ENCODE measurements at places on chromosomes 11 and 22. TPM values are rescaled to one million over a fixed set of nuclear protein-coding genes. Genes with fewer than 3 reads are reported as not detected.

RAPSN gene
- total RNA-seq, result 0.23 TPM

MPPED2 gene
- total RNA-seq, result not detected

OR51Q1 gene
- total RNA-seq, result not detected

FLRT1 gene
- total RNA-seq, result not detected

MMP13 gene
- 2.4 TPM for total RNA-seq

PRPF19 gene
- 165 TPM for total RNA-seq

TMEM45B gene
- 24.0 TPM for total RNA-seq

ZNF70 gene
- total RNA-seq, result 2.3 TPM

SLC5A1 gene
- total RNA-seq, result 0.12 TPM

KCNK4 gene
- total RNA-seq, result 1.2 TPM

PRG3 gene
- not detected for total RNA-seq

POTEH gene
- total RNA-seq, result not detected

TTLL1 gene
- total RNA-seq, result 0.35 TPM

DNA sequence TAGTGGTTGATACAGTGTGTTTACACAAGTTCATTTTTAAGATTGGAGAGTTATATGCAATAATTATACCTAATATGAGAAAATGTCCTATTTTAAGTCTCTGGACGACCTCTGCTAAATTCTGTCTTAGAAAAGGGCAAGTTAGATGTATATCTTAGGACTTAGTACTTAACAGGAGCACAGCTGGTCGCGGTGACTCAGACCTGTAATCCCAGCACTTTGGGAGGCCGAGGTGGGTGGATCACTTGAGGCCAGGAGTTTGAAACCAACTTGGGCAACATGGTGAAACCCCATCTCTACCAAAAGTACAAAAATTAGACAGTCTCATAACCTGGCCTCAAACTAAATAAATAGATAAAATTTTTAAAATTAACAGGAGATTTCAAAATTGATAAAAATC, 27.2 kb downstream of the BSX start:
- H3K36me3 ChIP-seq, result no peaks in the 10 kb centered on the region
- H3K27ac ChIP-seq, result no peak overlapping the region
- H3K4me1 ChIP-seq, result no peaks in the 10 kb centered on the region
- H3K27me3 ChIP-seq, result no peaks in the 10 kb centered on the region

GRCh38 chr11:120137611-120138521, at the start of gene TRIM29:
TRIM29 (minus strand) TSS chr11:120138113; CDS start chr11:120138031, 82 bp downstream.
- no peaks in the 10 kb centered on the region for H3K27me3 ChIP-seq
- H3K27ac ChIP-seq, result peak within 1 kb of the TSS; percentile 79
- H3K4me1 ChIP-seq, result peaks cover 19% of the 10 kb centered on the region

DNA sequence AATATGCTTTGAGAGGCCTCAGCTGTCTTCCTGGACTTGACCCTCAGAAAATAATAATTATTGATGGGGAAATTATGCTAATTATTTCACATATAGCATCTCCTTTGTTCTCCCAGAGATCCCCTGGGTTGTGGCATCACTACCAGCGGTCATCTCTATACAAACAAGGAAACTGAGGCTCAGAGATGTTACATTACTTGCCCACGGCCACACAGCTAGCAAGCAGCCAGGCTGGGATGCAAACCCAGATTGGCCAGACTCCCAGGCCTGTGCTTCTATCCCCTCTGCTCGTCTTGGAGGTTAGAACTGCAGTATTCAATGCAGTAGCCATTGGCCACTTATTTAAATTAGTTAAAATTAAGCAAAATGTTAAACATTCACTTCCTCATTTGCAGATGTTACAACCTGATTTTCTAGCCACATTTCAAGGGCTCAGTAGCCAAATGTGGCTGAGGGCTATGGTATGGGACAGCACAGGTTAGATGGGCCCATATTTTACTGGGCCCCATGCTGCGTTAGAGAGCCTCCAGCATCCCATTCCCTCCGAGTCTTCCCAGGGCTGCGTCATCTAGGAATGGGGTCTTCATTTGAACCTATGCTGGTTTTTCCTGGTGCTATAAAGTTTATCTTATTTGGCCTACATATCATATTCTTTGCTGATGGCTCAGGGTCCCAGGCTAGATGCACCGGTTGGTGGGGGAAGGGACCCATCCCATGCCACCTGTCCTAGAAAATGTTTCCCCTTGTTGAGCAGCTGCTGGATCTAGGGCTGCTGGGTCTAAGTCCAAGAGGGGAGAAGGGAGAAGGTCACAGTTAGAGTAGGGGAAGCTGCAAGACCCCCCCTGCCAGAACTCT, 2.2 kb downstream of the SLC35C1 start:
- H3K27me3 ChIP-seq, result no peaks in the 10 kb centered on the region
- no peak for DNase-seq
- H3K4me3 ChIP-seq, result peak overlapping the region; percentile 91
- no peak overlapping the region for H3K27ac ChIP-seq
- 0 out of 2 replicates have a peak, but pooled peaks cover 4% of the 10 kb centered on the region for H3K36me3 ChIP-seq

- H3K27ac ChIP-seq, result peak overlapping the region; percentile 61
- peak; percentile 61 for DNase-seq
- H3K36me3 ChIP-seq, result no peaks in the 10 kb centered on the region
- H3K27me3 ChIP-seq, result no peaks in the 10 kb centered on the region
Observed at GRCh38 chr11:94766713-94767206, 1.4 kb upstream of the AMOTL1 start.

DNA sequence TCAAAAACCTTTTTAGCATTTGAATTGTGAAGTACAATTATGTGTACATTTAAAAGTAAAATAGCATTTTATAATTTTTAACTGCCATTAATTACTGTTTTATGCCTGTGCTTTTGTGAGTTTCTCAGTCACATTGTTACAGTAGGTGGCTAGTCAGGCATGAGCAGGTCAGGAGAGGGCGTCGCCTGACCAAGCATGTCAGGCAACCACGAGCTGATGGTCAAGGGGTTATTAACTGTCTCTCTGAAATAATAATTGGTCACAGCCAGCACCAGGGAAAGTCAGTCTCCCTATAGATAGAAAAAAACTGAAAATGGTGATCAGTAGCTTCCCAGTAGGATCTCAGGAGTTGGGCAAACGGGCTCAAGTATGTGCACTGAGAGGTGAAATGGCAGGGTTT, 19.4 kb upstream of the CCDC81 start:
- no peaks in the 10 kb centered on the region for H3K36me3 ChIP-seq
- DNase-seq, result no peak
- H3K4me3 ChIP-seq, result no peak overlapping the region
- no peaks in the 10 kb centered on the region for H3K4me1 ChIP-seq
- no peaks in the 10 kb centered on the region for H3K27me3 ChIP-seq

DNA sequence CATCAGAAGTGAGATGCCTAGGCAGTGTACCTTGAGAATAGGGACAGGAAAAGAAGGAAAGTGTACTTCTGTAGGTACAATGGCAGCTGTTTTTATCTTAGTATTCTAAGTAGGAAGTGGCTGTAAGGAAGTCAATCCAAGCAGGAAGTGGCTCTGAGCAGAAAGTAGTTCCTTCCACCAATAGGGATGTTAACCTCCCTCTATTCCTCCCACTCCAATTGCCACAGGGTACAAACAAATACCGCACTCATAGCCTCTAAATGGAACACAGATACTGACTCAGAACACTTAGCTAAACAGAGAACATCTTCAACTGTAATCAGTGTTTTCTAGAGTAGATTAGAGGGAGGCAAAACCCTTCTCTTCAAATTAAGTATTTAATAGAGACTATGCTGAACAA, 10.6 kb downstream of the LRRC55 start:
- no peak for DNase-seq
- no peak overlapping the region for H3K27ac ChIP-seq
- no peaks in the 10 kb centered on the region for H3K4me1 ChIP-seq
- peaks cover 62% of the 10 kb centered on the region for H3K27me3 ChIP-seq

GRCh38 chr11:66619080-66619554, 2.7 kb downstream of the RBM14 start:
- peak overlapping the region; percentile 89 for H3K4me3 ChIP-seq
- H3K27ac ChIP-seq, result no peak overlapping the region
- peaks cover 52% of the 10 kb centered on the region for H3K36me3 ChIP-seq
- no peak for DNase-seq
- peaks cover 21% of the 10 kb centered on the region for H3K4me1 ChIP-seq
- no peaks in the 10 kb centered on the region for H3K27me3 ChIP-seq

- no peaks in the 10 kb centered on the region for H3K36me3 ChIP-seq
- H3K27ac ChIP-seq, result no peak overlapping the region
- H3K4me3 ChIP-seq, result no peak overlapping the region
- peak; percentile 68 for DNase-seq
Observed at GRCh38 chr11:22832315-22833015, 2.9 kb upstream of the SVIP start.

DNA sequence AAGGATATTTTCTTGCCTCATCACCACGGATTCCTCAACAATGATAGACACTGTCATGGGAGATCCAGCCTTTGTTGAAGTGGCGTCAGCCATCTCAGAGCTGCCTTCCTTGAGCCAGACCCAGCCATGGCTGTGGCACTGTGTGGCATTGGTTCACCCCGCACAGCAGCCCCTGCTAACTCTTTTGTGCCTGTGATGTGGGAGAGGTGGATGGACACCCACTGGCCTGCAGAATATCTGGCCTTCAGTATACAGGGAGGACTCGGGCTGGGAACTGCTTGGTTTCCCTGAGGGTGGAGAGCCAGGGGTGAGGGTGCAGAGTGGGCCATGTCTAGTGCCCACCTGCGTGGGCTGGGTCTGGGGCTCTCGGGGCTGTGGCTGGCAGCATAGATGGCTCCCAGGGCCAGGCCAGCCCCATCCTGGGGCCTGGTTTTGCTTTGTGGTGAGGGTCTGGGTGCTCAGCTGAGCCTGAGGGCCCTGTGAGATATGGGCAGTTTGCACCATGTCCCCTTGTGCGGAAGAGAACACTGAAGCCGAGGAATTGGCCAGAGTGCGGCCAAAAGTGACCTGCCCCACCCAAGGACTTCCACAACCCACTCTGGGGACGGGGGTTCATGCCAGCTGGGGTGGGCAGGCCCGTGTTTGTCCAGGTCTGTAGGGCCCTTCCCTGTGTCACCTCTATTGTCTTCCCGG, 6.1 kb downstream of the CLDN5 start:
- no peak for DNase-seq
- no peak overlapping the region for H3K4me3 ChIP-seq
- no peaks in the 10 kb centered on the region for H3K27me3 ChIP-seq
- no peaks in the 10 kb centered on the region for H3K4me1 ChIP-seq

- H3K27ac ChIP-seq, result no peak overlapping the region
- 0 out of 2 replicates have a peak, but pooled peaks cover 4% of the 10 kb centered on the region for H3K36me3 ChIP-seq
- H3K4me3 ChIP-seq, result no peak overlapping the region
- H3K27me3 ChIP-seq, result no peaks in the 10 kb centered on the region
Observed at GRCh38 chr11:1473011-1473628, 13.5 kb downstream of the MOB2 start.

- peaks cover 12% of the 10 kb centered on the region for H3K27me3 ChIP-seq
- no peak overlapping the region for H3K27ac ChIP-seq
Observed at GRCh38 chr11:8213376-8213775, 44.6 kb upstream of the RIC3 start.

GRCh38 chr11:127624306-127624856, 623.8 kb upstream of the KIRREL3 start:
- H3K27me3 ChIP-seq, result no peaks in the 10 kb centered on the region
- DNase-seq, result no peak
- H3K36me3 ChIP-seq, result no peaks in the 10 kb centered on the region
- no peaks in the 10 kb centered on the region for H3K4me1 ChIP-seq
- no peak overlapping the region for H3K4me3 ChIP-seq

GRCh38 chr11:114122686-114123085, 63.2 kb downstream of the ZBTB16 start:
- H3K4me1 ChIP-seq, result no peaks in the 10 kb centered on the region
- H3K27ac ChIP-seq, result no peak overlapping the region
- H3K4me3 ChIP-seq, result no peak overlapping the region
- no peaks in the 10 kb centered on the region for H3K36me3 ChIP-seq
- DNase-seq, result no peak
- H3K27me3 ChIP-seq, result peaks cover 89% of the 10 kb centered on the region

GRCh38 chr22:50139843-50140415, 30.6 kb upstream of the PANX2 start:
- H3K27me3 ChIP-seq, result no peaks in the 10 kb centered on the region
- H3K36me3 ChIP-seq, result no peaks in the 10 kb centered on the region
- H3K4me3 ChIP-seq, result no peak overlapping the region
- peak; percentile 35 for DNase-seq
- H3K4me1 ChIP-seq, result no peaks in the 10 kb centered on the region

GRCh38 chr11:117820516-117820915, 4.0 kb downstream of the FXYD2 start:
- H3K4me3 ChIP-seq, result no peak overlapping the region
- peaks cover 14% of the 10 kb centered on the region for H3K4me1 ChIP-seq
- no peak overlapping the region for H3K27ac ChIP-seq
- DNase-seq, result no peak
- no peaks in the 10 kb centered on the region for H3K36me3 ChIP-seq

- DNase-seq, result no peak
- H3K27me3 ChIP-seq, result peaks cover 30% of the 10 kb centered on the region
- no peaks in the 10 kb centered on the region for H3K4me1 ChIP-seq
Observed at GRCh38 chr11:104061853-104062521, 25.5 kb downstream of the DDI1 start.

GRCh38 chr22:27401321-27401720, 400.2 kb downstream of the MN1 start:
- H3K36me3 ChIP-seq, result no peaks in the 10 kb centered on the region
- H3K4me3 ChIP-seq, result no peak overlapping the region

GRCh38 chr22:28951969-28952521, 68.7 kb downstream of the ZNRF3 start:
- H3K4me3 ChIP-seq, result no peak overlapping the region
- H3K36me3 ChIP-seq, result no peaks in the 10 kb centered on the region
- no peaks in the 10 kb centered on the region for H3K27me3 ChIP-seq
- H3K4me1 ChIP-seq, result no peaks in the 10 kb centered on the region
- DNase-seq, result no peak

GRCh38 chr11:120334332-120334731, 1.9 kb upstream of the ARHGEF12 start:
- no peaks in the 10 kb centered on the region for H3K27me3 ChIP-seq
- no peak overlapping the region for H3K4me3 ChIP-seq
- no peak overlapping the region for H3K27ac ChIP-seq
- no peak for DNase-seq

- no peaks in the 10 kb centered on the region for H3K36me3 ChIP-seq
- no peak overlapping the region for H3K4me3 ChIP-seq
- no peak overlapping the region for H3K27ac ChIP-seq
- peaks cover 17% of the 10 kb centered on the region for H3K4me1 ChIP-seq
Observed at GRCh38 chr22:19593991-19594569, 69.9 kb upstream of the CLDN5 start.

- peaks cover 17% of the 10 kb centered on the region for H3K4me1 ChIP-seq
- no peak overlapping the region for H3K4me3 ChIP-seq
Observed at GRCh38 chr11:12050470-12051286, 42.3 kb upstream of the DKK3 start.

DNA sequence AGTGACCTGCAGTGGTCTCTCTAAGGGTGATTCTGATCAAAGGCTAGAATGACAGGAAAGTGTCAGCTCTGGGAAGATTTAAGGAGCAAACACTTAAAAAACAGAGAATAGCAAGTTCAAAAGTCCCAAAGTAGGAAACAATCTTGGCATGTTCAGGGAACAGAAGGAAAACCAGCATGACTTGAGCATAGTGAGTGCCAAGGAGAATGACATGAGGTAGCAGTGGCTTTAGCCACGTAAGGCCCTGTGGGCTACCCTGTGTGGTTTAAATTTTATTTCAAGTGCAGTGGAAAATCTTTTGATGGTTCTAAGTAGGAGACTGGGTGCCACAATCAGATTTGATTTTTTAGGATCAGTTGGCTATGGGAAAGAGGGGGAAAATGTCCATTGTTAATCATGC, 149.4 kb downstream of the WNT11 start:
- H3K4me1 ChIP-seq, result no peaks in the 10 kb centered on the region
- no peaks in the 10 kb centered on the region for H3K36me3 ChIP-seq
- no peak overlapping the region for H3K27ac ChIP-seq
- H3K27me3 ChIP-seq, result no peaks in the 10 kb centered on the region

Measured in PC-3 (cell line).